NCI-H774 (cell line): ENCODE measurements at places on chromosomes 7 and 10.

- no peak for DNase-seq
Measured at GRCh38 chr7:138549082-138549481, 89.0 kb downstream of the TRIM24 start.

- no peak for DNase-seq
Measured at GRCh38 chr7:24436131-24436920, 136.9 kb upstream of the PALS2 start.

GRCh38 chr7:80764132-80764531 lies 125.7 kb downstream of the CD36 start:
- no peak for DNase-seq

DNA sequence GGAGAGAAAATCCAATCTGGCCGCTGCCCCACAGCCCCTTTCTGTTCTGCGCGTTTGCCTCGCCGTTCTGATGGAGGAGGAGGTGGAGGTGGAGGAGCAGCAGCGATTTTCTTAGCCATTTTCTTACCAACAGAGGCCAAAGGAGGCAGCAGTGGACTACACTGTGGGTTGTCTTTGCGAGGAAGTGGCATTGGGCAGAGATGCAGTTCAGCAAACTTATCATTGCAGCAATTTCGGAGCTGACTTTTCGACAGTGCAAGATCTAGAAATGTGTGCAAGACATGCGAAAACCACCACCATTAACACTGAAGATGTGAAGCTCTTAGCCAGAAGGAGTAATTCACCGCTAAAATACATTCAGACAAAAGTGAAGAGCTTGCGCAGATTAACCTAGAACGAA lies 1.9 kb upstream of the ARL4A start:
- DNase-seq = no peak

- DNase-seq = no peak
Measured at GRCh38 chr10:122638106-122638505, 61.5 kb downstream of the C10orf120 start.

GRCh38 chr10:60422809-60423208 lies 33.1 kb upstream of the ANK3 start:
- no peak for DNase-seq
